ENCODE measurements at places on chromosomes 13 and 19. TPM values are rescaled to one million over a fixed set of nuclear protein-coding genes. Genes with fewer than 3 reads are reported as not detected.
A peak's percentile ranks its signal among the peaks of the same experiment; 100 is the strongest.

DNA sequence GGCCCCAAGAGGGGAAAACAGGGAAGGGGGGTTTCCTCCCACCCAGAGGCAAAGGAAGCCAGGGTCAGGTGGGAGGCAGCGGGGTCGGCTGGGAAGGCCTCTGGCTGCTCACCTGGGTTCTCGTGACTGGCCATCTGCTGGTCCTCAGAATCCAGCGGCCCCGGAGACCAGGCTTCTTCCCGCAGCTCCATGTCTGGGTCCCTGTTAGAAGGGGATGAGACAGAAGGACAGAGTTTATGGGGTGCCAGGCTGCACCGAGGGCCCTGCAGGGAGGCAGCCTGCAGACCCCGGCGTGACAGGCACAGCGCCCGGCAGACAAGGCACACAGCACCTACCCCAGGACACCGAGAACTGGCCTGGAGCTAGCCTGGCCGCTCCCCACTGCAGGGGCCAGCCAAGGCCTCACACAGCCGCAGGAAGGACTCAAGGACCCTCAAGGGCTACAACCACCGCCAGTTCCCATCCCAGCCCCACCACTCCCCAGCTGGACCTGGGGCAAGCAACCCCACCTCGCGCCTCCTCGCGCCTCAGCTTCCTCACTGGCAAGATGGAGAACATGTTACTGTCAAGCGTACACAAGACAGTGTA is 18.0 kb downstream of the ZNF787 start:
- peaks cover 40% of the 10 kb centered on the region for H3K36me3 ChIP-seq
- peaks cover 17% of the 10 kb centered on the region for H3K4me1 ChIP-seq
- DNase-seq, result no peak
- no peaks in the 10 kb centered on the region for H3K27me3 ChIP-seq

DNA sequence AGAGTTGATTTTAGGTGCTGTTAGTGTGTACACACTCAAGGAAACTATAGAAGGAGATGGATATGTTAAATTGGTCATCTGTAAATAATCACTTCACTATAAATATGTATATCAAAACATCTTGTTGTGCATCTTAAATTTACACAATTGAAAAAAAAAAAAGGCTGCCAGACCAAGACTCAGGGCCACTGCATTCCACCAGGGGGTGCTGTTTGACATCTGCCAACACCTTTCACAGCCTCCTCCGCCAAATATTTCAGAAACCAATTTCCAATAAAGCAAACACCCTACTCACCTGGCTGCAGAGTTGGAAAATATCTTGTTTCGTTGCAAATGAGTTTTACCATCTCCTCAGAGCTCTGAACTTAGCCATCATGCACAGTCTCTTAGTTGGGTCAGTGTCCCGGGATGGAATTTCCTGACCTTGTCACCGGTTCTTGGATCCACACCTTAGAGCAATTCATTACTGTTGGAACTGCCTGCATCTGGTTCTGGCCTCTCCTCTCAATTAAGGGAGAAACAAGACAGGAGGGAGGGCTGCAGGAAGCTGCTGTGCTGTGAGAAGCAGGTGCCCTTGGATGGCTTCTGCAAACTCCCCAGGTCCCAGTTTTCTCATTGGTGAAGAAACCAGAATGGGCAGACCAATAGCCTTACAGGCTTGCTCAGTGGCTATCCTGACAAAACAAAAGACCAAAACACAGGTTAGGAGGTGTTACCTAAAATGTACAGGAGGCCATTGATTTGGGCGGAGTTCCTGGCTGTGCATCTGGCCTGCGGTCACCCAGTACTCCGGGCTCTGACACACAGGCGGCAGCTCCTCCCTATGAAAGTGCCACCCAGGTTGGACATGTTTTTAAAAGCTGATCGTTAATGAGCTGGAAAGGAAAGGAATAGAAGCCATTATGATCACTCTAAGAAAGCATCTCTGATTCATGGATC is 746.6 kb downstream of the UQCRFS1 start:
- H3K36me3 ChIP-seq, result no peaks in the 10 kb centered on the region
- peak; percentile 55 for DNase-seq
- no peak overlapping the region for H3K27ac ChIP-seq
- no peaks in the 10 kb centered on the region for H3K27me3 ChIP-seq

DNA sequence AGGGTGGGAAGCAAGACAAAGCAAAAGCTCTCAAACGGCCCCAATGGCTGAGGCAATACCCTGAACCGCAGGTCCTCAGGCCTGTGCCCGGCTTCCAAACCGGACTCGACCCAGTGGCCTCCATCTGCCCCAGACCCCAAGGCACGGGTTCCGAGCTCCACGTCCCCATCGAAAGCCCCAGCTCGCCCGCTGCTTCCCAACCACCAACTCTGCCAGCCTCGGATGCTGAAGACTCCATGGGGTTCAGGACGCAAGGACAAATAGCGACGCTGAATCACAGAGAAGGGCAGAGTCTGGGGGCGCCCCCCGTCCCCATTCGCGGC is 559 bp downstream of the POLR2E start:
- H3K36me3 ChIP-seq, result peaks cover 32% of the 10 kb centered on the region
- no peak for DNase-seq

DNA sequence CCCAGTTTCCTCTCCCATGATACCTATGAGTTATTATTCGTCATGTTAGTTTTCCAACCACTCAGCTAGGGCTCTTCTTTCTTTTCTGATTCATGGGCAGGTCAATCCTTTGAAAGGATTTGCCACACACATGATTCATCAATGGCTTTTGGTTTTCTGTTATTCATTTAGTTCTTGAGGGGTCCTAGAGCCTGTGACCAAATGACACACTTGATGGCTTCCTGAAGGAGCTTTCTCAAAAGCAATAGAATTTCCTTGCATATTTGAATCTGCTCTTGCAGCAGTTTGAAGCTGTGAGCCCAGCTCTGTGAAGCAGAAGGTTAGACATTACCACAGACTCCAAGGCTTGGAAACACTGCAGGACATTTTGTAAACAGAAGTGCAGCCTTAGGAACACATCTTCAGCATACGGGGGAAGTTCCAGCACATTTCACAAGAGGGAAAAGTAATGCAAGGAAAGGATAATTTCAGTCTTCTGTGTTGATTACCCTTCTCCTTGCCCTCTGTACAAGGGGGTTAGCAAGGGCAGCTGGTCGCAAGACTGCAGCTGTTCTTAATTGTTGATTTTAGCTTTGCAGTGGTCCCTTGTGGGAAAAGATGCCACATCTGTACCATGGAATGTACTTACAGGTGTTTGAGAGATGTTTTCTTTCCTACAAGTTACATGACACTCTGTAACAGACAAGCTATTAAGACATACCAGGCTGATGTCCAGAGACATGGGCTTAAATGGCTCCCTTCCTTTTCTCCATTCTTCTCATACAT is 338.6 kb downstream of the KCNRG start:
- DNase-seq, result peak; percentile 73
- H3K36me3 ChIP-seq, result no peaks in the 10 kb centered on the region
- no peak overlapping the region for H3K4me3 ChIP-seq
- H3K27ac ChIP-seq, result no peak overlapping the region

DNA sequence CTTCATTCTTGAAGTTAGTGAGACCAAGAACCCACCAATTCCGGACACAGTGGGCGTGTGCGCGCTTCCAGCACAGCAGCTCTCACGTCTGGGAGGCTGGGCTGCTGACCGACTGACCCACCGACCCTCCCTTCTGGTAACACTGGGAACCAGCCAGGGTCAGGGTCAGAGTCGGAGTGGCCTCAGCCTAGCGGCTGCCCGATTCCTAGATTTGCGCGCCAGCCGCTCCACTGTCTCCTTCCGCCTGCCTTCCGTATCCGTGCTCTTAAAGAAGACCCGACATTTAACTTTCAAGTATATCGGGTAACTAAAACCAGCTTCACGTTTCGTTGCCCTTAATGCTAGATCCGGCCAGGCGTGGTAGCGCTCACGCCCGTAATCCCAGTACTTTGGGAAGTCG is 41.1 kb downstream of the SERP2 start:
- no peaks in the 10 kb centered on the region for H3K36me3 ChIP-seq
- H3K4me3 ChIP-seq, result no peak overlapping the region
- no peaks in the 10 kb centered on the region for H3K4me1 ChIP-seq
- H3K27ac ChIP-seq, result no peak overlapping the region

DNA sequence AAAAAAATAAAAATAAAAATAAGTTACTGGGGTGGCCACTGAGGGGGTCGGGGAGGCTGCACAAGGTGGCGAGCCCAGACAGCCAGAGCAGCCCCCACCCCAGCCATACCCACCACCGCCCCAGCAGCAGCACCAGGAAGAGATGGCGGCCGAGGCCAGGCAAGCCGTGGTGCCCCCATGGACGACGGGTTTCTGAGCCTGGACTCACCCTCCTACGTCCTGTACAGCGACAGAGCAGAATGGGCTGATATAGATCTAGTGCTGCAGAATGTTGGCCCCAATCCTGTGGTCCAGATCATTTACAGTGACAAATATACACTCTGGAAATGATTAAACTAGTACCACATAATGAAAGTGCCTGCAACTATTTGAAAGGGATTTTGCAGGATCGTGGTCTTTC is 71.6 kb upstream of the ZDHHC20 start:
- no peak overlapping the region for H3K4me3 ChIP-seq
- H3K27me3 ChIP-seq, result no peaks in the 10 kb centered on the region
- no peak for DNase-seq
- no peaks in the 10 kb centered on the region for H3K36me3 ChIP-seq
- no peak overlapping the region for H3K27ac ChIP-seq
- no peaks in the 10 kb centered on the region for H3K4me1 ChIP-seq

- peaks cover 4% of the 10 kb centered on the region for H3K4me1 ChIP-seq
- peaks cover 43% of the 10 kb centered on the region for H3K36me3 ChIP-seq
- no peak overlapping the region for H3K4me3 ChIP-seq
- no peaks in the 10 kb centered on the region for H3K27me3 ChIP-seq
- no peak for DNase-seq
- no peak overlapping the region for H3K27ac ChIP-seq
Observed at GRCh38 chr19:34228347-34228746, 26.0 kb upstream of the GARRE1 start.

GRCh38 chr13:70415136-70415535 is 306.9 kb upstream of the KLHL1 start:
- H3K4me3 ChIP-seq, result no peak overlapping the region
- no peaks in the 10 kb centered on the region for H3K36me3 ChIP-seq
- H3K27me3 ChIP-seq, result no peaks in the 10 kb centered on the region
- DNase-seq, result no peak

The CEACAM4 gene
- total RNA-seq, result not detected

The ERICH6B gene
- total RNA-seq, result not detected

The TUBA3C gene
- total RNA-seq, result not detected

The GJB2 gene
- total RNA-seq, result 1.3 TPM

Measured in muscle of leg (tissue), 16 donors.